ENCODE measurements at places on chromosomes 5 and 9.

DNA sequence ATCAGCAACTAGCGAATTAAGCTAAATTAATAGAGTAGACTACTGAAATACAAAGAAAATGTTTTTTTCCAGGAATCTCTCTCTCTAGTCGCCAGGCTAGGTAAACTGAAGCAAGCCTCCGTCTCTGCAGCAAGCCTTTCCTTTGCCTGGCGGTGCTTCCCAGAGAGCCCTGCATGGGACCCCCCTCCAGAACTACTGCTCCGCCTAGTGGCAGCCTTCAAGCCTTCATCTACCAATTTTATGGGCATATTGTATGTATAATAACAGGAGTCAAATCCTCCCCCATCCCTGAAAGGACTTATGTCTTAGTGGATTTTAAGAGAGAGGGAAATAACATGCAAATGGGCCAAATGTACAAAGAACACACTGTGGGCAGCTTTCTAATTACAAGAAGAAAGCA is 241.9 kb downstream of the SAXO1 start:
- no peak for DNase-seq

GRCh38 chr9:71446473-71447411 is 321.6 kb downstream of the CEMIP2 start:
- no peak for DNase-seq

DNA sequence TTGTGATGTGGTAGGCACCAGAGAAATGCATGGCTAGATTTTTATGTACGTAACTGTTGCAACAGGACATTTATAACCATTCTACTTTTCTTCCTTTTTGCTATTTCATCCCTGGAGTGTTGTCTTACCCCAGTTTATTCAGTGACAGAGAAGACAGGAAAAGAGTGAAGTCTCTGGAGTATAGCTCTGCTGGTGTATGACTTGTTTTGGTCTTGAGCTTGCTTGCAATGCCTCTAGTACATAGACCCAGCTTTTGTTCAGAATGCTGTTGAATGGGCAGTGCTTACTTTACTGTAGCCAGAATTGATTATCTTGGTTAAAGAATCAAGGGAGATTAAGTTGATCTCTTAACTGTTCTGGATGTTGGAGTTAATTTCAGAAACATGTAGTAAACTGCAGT is 94.3 kb downstream of the PBX3 start:
- DNase-seq, result no peak

DNA sequence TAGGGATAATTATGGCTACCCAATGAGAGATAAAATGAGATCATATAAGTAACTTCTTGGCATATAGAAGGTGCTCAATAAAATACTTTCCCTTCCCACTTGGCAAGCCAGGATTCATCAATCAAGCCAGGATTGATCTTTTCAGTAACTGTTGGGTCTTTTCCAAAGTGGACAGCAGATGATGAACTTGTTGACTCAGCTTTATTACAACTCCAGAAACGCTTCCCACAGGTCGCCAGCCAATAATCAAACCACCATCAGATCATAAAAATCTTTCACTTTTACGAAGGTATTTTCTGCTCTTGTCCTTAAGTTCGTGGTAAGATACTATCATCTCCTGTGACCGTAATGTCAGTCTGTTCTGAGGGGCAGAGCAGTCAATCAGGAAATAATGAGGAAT is 39.8 kb upstream of the WHRN start:
- no peak for DNase-seq

DNA sequence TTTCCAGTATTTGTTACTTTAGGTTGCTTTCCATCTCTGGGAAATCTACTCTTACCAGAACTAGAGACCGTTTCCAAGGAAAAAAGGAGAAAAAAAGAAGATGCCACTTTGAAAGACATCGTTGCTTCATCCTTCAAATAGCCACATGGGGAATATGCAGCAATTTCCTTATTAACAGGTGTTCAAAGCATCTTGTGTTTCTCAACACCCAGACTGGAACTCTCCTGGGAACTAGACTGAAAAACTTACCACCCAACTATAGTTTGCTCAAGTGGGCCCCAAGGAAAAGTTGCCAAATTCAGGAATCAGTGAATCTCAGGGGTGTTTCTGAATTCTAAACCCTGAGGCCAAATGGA is 80.0 kb upstream of the JAK2 start:
- DNase-seq, result no peak

DNA sequence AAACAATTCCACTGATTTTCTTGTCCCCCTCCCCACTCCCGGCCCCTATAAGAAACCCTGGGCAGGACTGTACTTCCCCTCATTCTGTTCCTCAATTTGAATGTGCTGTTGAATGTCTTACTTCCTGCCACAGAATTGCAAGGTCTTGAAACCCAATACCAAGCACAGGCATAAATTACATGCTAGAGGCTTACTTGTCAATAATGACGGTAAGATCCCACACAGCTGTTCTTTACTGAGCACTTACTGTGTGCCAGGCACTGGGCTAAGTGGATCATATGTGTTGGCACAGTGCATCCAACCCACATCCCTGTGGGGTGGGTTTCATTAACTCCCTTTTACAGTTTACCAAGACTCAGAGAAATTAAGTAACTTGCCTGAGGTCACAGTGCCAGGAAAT is 63.4 kb downstream of the MVB12B start:
- DNase-seq, result no peak

DNA sequence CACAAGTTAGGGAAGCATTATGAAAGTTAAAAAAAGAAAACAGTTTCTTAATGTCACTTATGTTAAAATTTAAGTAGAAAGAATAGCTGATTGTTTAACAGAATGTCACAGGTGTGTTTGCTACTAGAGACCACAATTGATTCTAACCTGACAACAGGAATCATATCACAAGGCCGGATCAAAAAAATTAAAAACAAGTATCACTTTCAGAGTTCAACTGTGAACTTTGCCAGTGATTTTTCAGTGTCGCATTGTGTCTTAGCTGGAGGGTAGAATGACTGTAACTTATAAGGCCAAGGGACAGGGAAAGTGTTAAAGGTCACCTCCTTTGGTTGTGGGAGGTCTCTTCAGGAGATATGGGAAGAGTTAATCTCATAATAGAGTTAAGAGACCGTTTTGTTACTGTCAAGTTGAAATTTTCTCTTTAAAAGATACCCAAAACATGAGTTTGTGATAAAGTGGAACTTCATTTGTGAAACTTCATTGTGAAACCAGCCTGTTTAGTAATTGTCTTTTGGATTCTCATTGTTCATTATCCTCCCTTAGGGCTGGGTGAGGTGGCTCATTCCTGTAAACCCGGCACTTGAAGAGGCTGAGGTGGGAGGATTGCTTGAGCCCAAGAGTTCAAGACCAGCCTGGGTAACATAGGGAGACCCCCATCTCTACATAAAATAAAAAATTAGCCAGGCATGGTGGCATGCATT is 40.9 kb downstream of the CPEB4 start:
- no peak for DNase-seq

- DNase-seq, result no peak
These were observed 124.0 kb upstream of the TAF11L2 start for GRCh38 chr5:17373814-17374556.

- DNase-seq, result no peak
These were observed 465.2 kb downstream of the GADD45G start for GRCh38 chr9:90070056-90070455.

DNA sequence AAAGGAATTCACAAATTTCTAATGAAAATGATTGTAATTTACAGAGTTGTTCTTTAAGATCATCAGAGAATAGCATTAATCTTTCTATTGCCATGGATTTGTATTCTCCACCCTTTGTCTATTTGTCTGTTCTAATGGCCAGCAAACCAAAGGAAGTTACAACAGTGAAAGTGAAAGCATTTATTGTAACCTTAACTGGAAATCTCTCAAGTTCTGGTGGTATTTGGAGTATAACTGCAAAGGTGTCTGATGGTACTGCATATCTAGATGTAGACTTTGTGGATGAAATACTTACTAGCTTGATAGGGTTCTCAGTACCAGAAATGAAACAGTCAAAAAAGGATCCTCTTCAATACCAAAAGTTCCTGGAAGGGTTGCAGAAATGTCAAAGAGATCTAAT is 21.7 kb downstream of the RMI1 start:
- no peak for DNase-seq

GRCh38 chr5:136186796-136187195 is 6.2 kb downstream of the SMIM32 start:
- DNase-seq, result no peak

DNA sequence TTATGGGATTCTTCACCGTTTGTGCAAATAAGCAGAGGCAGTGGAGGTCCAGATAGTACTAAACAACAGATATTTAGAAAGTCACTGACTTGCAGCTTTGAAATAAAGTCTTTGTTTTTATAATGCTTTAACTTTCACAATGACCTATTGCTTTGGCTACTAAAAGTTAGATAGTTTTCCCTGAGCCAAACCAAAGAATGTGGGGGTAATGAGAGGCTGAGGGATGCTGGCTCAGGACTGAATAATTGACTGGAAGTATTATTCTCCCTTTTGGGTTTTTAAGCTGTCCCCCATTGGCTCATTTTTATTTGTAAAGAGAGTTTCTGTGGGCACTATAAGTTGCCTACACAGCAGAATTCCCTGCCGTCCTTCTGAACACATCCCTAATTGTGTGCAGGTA is 99.2 kb upstream of the ACTBL2 start:
- DNase-seq, result no peak

DNA sequence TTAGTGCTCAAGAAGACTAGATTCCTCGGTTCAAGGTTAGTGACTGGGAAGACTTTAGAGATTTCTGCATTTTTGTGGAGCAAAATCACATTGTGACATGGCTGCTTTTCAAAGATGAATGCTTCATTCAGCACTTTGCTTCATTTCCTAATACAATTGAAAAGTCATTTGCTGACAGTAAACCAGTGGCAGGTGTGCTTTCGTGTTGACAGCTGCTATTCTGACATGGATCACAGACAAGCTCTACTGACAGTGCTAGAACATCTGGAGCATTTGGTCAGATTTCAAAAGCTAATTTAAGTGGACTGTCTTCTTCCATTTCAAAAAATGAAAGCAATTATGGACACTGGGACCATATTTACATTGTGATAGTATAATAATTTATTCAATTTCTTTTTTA is 1060.1 kb downstream of the PTPRD start:
- DNase-seq, result no peak

GRCh38 chr9:70120834-70121510 is 77.3 kb downstream of the MAMDC2 start:
- DNase-seq, result no peak

DNA sequence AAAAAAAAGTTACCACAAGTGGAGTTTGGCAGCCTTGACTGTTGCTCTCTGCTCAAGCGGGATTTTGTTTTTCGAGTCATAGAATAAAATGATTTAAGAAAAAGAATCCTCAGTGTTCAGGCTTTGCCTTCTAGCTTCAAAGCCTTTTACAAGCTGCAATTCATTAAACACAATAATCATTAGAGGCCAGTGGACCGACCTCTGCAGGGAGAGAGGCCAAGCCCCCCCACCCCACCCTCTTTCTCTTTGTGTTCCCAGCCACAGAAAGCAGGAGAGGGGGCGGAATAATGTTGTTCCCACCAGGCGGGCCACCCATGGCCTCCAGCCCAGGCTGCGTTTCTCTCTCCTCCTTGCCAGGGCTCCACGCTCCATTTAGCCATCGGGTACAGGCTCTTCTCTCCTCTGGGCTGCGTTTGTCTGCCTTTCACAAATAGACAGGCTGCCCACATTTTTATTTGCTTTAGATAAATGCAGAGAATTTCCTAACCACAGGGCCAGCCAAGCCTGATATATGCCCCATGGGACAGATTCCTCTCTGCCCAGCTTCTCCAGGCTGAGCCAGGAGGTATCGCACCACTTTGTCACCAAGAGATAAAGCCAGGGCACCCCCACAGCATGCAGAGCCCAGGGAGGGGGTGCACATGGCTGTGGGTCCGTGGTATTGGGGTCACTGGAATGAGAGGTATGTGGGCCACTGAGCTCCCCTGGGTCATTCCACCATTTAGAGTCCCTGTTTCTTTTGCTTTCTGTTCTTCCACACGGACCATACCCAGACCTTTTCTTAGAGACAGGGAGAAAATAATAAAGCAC is 318.8 kb downstream of the PIK3R1 start:
- no peak for DNase-seq

- DNase-seq, result no peak
These were observed 21.6 kb downstream of the CCNJL start for GRCh38 chr5:160290751-160291150.

DNA sequence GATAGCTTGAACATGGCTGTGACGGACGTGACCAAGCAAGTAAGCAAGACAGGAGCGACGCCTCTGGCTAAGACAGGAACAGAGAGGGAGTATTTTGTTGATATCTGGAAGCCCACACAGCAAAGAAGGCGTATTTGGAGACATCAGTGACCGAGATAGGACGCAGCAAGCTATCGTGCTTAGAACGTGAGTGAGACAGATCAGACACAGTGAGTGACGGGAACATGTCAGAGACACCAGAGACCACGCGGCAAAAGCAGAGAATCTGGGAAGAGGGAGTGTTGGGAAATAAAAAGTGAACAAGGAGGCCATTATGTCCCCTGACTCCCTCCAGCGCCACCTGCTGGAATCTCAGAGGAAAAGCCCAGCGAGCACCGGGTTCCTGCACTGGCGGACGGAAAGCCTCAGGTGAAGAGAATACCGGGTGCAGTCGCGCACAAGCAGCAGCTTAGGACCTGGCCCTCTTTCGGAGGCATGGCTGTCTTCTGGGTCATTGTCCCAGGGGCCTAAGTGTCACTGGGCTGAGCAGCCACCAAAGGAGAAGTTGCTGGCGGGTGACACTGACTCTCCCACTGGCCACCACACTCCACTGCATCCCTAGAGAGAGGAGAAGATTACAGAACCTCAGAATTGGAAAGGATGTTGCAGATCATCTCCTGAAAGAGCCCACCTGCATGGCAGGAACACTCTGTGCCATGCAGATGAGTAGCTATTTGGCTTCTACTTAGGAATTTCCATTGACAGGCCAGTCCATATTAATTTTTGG is 99.1 kb downstream of the FBXO38 start:
- peak; percentile 30 for DNase-seq

GRCh38 chr9:137787786-137788505 is 89.6 kb upstream of the CACNA1B start:
- no peak for DNase-seq

GRCh38 chr5:79062436-79062835 is 7.0 kb downstream of the DMGDH start:
- no peak for DNase-seq

GRCh38 chr9:89850631-89851325 is 246.0 kb downstream of the GADD45G start:
- no peak for DNase-seq
